ENCODE measurements at places on chromosomes 6 and 20.

GRCh38 chr6:23340271-23340670 lies 770.9 kb downstream of the HDGFL1 start:
- DNase-seq, result no peak

DNA sequence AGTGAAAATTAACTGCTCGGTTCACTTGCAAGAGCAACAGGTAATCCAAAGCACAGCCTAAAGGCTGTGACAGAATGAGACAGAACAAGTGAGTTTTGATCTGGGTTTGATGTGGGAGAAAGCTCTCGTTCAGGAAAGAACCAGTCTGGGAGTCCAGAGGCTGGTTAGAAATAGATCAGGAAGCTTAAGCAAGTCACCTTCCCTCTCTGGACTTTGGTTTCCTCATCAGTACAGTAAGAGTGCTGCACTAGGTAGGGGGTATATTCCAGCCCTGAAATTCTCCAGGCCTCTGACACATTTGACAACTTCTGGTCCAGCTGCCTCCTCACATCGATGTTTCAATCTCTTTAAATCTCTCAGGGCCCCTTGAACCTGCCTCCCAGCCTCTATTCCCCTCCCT lies 33.7 kb upstream of the MDGA1 start:
- no peak for DNase-seq

DNA sequence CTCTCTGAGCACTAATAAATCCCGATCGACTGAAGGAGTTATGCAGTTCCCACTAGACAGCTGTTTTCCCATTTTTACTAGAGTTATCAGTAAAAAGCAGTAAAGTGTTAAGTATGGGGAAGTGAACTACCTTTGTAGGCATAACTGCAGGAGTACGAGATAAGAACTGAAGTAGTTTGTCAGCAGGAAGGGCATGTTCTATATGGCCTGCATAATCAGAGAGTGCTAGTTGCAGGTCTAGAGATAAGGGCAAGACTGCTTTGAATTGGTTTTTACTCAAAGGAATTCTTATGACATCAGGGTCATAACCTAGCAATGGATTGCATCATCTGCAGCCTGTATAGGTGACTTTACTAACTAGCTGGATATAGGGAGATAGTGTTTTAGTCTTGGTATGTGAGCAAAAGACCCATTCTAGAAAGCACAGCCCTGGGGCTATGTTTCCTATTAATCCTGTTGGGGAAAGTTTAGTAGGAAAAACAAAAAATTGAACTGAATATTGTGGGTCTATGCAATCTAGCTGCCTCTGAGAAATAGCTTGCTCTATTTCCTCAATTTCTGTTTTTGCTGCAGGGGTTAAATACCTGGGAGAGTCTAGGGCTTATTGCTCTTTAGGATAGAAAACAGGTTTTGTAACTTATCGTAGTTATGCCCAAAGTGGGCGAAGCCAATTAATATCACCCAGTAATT lies 22.6 kb upstream of the CRISP1 start:
- no peak for DNase-seq

- DNase-seq, result no peak
These were observed 3.3 kb upstream of the ULBP3 start for GRCh38 chr6:150072201-150072600.

DNA sequence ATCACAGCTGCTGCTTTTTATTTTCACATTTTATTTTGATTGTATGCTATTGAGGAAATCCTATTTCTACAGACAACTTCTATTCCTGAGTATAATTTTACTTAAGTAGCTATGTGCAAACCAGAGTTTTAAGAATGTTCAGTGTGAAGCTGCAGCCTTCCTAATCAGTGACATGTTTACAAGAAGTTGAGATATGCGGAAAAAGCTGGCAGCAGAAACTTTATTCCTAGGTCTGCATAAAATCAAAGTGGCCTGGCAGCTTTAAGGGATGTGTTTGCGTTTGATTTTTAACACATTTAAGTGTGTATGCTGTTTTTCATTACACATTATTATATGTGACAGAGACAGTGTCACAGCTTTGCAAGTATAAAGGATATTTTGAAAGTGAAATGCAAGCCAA lies 26.3 kb downstream of the MAPK14 start:
- no peak for DNase-seq

DNA sequence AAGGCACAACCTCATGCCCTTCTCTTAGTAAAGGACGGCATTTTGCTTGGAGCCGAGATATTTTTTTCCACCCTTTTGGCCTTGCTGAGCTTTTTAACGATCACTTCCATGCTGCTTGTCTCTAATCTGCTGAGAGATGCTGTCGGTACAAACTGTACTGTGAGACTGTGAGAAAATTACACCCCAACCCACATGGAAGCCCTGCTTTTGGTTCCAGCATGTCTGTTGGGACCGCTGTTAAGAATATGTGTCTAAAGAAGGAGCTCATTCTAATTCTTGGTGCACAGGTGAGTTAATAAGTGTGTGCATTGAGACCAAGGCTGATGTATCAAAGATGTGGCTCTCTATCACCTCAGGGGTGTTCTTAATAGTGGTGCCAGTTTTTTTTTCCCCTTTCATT lies 304.5 kb upstream of the MAP3K7 start:
- no peak for DNase-seq

All from NCI-H2171 (cell line).